ENCODE measurements at places on chromosomes 2 and 18. TPM values are rescaled to one million over a fixed set of nuclear protein-coding genes. Genes with fewer than 3 reads are reported as not detected.

DNA sequence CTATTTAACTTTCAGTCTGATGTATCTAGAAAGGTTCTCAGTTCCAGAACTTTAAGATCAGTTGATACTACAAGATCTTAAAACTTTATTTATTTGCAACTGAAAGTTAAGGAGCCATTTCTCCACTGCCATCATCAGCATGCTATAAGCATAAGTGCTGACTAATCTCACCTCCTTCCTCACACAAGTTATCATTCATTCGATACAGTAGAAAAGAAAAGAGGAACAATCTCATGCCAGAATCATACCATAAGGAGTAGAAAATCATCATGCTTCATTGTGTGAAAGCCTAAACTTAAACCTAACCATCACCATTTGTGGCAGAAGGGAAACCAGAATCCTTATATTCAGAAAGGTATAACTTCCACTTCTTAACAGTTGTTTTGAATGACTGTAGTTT is 176.6 kb upstream of the NRXN1 start:
- no peak for DNase-seq

DNA sequence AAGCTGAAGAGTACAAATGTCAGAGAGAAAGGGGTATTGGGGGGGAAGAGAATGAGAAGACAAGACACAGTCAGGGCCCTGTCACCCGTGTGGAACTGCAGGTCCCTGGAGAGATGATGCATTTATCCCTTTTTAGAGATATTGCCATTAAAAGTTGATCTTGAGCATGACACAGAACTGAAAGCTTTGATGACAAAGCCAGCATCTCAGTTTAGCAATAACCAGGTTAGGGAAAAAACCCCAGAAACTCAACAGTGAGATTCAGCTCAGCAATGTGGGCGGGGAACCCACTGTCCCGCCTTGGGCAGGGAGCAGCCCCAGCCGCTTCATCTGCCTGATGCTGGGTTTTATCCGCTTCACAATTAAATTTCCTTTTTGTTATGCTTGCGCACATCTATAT is 181.1 kb downstream of the NEDD4L start:
- no peak for DNase-seq

Gene SERPINB10
- total RNA-seq, result not detected

DNA sequence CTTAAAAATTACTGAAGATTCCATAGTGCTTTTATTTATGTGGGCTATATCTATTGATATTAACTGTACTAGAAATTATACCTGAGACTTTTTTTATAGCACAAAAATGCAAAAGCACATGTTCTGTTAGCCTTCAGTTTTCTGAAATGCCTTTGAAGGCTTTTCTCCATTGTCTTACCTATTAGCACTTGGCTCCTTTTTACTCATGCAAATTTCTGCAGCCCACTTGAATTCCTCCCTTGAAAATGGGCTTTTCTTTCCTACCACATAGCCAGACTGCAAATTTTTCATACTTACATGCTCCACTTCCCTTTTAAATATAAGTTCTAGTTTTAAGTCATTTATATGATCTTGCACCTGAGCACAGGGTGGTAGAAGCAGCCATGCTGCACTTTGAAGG is 453.0 kb upstream of the TRIB2 start:
- DNase-seq, result no peak

DNA sequence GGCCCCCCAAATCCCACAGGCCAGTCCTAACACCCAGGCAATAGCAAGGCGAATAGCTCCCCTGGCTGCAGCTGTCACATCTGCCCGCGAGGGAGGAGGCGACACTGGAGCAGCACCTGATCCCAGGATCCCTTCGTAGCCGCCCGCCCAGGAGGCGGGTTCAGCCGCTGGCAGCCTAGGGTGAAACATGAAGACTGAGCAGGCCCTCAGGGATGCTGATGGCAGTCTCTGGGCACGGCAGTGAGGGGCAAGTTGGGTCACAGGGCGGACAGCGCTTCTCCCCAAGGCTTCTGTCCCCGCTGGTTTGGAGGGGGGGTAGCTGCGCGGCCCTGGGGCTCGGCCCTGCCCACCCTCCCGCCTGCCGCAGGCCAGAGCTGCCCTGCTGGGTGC is 1.9 kb downstream of the DNMT3A start:
- no peak for DNase-seq

Gene FECH
- total RNA-seq, result 52.5 TPM

DNA sequence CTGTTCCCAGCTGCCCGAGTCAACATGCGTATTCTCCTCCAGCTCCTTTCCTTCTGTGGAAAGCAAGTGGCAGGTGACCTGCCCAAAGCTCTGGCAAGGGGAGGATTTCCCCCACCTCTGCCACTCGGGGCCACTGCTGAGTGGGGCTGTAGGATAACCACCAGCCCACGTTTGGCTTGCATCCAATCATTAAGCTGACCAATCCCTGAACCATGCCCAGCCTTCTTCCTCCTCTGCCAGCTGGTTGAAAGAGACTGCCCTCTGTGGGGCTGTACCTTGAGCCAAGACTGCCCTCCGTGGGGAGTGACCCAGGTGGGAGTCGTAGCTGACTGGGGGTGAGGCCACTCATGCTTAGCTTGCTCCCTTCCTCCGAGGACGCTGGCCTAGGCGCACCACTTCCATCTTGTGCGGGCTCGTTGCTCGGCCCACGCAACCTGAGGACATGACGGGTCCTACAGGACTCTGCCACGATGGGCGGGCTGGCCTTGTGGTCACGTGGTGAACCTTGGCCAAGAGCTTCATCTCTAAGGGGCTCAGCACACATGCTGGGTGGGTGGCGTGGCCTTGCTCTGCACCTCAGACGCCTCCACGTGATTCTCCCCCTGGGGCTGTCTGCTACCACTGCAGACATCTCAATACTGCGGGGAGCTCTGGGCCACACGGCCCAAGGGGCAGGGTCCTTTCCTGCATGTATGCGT is 112.1 kb downstream of the NDUFA10 start:
- DNase-seq, result no peak

Gene DLX1
- total RNA-seq, result 0.78 TPM

Gene SLC30A3
- total RNA-seq, result not detected

DNA sequence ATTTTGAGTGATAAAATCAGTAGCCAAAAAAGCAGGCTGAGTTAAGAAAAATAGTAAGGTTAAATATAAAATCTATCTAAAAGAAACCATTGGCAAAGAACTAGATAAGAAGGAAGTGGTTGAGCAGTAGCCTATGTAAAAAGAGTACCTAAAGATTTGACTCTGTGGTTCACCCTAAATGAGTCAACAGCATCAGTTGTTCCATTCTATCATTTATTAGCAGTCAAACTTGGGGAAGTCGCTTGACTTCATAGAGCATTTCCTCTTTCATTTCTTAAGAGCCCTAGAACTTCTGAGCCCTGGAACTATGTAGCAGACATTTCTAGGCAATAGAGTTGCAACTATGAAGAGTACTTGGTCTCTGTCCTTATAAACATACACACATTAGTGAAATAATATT is 381.7 kb downstream of the NUP35 start:
- no peak for DNase-seq

DNA sequence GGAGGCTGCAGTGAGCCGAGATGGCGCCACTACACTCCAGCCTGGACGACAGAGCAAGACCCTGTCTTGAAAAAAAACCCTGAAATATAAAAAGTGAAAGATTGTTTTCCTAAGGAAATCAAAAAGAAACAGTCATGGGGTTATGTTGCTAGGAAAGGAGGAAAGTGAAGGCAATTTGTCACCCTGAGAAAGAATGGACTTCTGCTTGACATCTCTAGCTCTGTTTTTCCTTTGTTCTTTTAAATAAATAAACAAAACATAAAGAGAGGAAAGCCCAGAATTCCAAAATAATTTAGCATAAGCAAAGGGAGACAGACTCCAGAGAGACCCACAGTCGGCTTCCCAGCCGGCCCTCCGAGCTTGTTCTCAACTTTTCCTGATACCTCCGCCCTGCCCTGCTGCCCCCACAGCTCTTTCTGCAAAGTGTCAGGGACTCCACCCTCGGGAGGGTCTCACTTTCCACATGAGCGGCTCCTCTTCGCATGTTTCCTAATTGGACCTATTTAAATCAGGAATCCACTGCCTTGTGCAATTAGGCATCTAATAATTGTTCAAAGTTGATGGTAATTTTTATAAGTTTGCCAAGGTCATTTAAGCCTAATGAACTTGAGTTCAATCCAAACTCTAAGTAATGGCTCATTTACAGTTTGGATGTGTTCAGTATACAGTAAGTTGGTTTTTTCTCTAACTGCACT is 49.8 kb upstream of the COPS8 start:
- DNase-seq, result no peak

Gene EEF1B2
- 335 TPM for total RNA-seq

Gene OR6B2
- total RNA-seq, result not detected

GRCh38 chr2:216002693-216003092 is 10.7 kb downstream of the MREG start:
- DNase-seq, result no peak

Gene TMEM237
- 37.6 TPM for total RNA-seq

DNA sequence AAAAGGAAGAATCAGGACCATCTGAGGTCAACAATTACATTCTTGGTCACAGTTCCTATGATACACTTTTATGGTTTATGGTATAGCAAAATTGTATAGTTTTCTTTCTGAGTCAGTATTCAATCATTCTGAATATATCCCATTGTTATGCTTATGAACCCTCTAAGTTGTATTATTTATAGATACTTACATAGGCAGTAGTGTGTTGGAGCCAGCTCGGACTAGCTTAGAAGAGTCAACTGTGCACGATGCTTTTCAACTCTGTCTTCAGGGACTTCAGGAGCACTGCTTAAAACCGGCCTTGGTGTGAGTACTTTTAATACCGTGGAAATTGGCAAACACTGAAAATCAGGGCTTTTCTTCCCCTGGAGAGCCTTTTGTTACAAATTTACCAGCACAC is 215.7 kb downstream of the IKZF2 start:
- DNase-seq, result no peak

Gene ADGRF3
- total RNA-seq, result 1.1 TPM

Gene PLA2R1
- total RNA-seq, result 5.6 TPM

- peak; percentile 10 for DNase-seq
Measured at GRCh38 chr18:40866013-40866645, 1088.9 kb upstream of the PIK3C3 start.

- no peak for DNase-seq
Measured at GRCh38 chr2:209162129-209162528, 261.7 kb upstream of the MAP2 start.

DNA sequence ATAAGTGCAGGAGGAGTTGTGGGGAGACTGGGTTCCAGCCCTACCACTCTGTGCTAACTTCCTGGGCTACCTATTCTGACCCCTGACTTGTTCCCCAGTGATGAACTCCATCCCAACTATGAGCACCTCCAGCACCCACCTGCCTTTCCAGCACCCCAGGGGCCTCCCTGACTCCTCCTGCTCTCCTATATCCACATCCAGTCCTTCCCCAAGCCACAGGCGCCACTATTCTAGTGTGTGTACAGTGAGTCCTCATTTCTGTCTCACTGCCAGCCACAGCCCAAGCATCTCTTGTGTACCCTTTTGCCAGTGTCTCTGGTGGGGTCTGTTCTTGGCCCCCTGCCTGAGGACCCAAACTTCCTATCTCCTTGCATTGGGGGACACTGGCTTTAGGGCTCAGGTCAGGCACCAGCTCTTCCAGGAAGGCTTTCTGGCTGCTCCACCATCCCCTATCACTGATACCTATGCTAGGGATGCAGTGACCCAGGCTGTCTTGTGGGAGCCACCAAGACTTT is 145.2 kb downstream of the INHBB start:
- no peak for DNase-seq

DNA sequence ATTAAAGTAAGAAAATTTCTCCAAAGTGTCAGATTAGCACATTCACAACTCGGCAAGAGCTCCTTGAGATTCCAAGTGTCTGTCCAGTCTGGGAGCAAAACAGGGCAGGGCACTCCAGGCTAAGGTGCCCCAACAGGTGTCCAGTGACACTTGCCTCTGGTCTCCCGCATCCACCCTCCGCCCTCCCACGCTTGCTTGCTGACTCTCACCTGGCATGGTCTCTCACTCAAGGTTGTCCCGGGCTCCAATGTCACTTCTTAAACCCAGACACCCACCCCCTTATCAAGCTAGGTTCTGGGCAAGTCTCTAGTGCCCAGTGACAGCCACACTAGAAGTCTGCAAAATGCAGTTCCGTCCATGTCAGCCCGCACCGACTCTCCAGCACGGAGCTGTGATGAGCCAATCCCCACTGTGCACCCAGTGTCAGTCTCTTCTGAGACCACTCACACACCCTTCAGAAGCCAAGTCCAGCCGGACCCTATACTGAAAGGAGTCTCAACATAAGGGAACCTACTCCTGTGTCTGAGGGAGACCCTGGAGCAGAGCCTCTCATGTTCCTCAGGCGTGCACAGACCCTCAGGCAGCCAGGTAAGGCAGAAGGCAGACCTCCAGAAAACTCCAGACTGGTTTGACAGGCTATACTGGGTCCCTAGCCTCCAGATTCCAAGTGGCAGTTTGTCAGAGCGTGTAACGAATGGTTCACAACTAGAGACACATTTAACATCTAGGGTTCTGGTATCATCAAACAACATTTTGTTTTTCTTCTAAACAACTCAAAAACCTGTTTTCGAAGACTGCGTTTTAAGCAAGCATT is 45.6 kb downstream of the HDLBP start:
- DNase-seq, result peak; percentile 9

DNA sequence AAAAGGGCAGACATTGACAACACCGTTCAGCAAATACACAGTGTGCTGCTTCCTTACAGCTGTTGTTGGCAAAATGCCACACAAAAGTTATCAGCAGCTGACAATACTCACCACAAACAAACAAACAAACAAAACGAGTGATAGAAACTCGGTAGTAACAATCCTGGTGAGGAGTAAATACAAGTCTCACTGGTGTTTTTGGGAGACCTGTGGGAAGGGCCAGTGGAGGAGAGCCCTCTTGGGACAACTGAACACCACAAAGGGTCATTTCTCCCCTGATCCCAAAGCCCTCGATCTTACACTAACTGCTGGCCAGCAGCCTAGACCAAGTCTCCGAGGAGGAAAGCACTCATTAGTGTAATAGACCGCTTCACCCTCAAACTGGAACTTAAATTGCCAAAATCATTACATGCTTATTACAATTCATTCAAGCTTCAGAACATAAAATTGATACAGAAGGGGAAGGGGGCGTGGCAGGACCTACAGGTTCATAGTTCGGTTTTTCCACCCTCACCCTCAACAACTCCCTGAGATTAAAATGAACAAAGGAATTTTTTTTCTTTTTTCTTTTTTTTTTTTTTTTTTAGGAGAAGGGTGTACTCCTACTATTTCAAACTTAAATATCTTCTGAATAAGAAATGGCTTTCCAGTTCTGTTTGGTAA is 5.0 kb downstream of the AP1S3 start:
- peak; percentile 58 for DNase-seq

Gene CYS1
- total RNA-seq, result 0.16 TPM

Gene CAPN14
- 0.05 TPM for total RNA-seq

Gene MEX3C
- 28.9 TPM for total RNA-seq

GRCh38 chr2:110115291-110116032 is at the start of gene MALL:
TSS of gene MALL (minus strand) at chr2:110115822. CDS start at chr2:110115792, 30 bp downstream.
- DNase-seq, result no peak

DNA sequence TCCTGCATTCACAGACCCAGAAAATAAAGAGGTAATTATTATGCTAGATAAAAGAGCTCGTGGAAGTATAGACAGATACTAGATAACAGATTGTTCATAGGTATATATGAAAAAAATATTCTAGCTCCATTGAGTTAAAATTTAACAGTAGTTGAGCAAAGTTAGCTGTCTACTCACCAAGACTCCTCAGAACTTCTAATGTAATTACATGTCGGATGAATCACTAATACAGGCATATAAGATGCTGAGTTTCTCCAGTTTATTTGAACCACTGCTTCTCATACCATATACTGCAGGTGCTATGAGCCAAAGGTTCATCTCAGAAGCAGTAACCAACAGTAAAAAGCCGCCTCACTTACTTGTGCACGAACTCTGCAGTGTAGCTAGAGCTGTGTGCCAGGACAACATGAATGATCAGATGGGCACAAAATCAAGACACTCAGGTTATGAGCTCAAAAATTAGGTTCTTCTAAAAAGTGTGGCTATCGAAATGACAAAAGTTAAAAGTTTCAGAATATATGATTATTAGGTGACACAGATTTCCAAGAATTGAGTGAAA is 373.4 kb downstream of the NCKAP5 start:
- DNase-seq, result no peak

Gene SIX3
- not detected for total RNA-seq

Measured in myocyte (in vitro differentiated cells).